ENCODE measurements at places on chromosomes 2 and 18.
A peak's percentile ranks its signal among the peaks of the same experiment; 100 is the strongest.

DNA sequence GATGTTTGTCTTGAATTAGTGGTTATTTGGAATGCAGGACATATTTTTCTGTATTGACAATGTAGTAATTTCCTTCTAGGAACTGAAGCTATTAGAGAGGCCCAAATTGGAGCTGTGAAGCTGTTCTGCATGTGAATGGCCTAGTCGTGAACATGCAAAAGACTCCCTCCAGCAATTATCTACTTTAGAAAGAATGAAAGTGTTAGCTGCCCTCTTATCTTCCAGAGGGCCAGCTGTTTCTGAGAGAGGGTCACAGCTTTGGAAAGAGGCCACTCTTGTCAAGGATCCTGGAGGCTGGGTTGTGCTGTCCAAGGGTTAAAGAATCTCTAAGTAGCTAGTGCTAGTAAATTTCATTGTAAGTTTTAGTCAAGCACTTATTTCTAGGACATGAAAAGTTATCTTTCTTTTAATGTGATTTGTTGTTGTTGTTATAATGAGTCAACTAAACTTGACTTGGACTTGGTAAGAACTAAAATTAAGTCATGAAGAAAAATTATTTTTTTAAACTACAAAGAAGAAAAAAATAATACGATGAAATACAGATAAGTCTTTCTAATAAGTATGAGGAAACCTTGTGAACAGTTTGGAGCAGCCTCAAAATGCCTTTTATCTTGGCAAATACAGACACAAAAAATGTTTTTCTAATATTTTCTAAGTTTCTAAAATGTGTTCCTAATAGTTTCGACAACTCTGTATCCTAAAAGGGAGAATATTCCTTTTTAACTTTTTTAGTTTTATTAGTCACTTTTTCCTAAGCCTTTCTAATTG, 36.8 kb downstream of the DPP4 start:
- no peak for DNase-seq

DNA sequence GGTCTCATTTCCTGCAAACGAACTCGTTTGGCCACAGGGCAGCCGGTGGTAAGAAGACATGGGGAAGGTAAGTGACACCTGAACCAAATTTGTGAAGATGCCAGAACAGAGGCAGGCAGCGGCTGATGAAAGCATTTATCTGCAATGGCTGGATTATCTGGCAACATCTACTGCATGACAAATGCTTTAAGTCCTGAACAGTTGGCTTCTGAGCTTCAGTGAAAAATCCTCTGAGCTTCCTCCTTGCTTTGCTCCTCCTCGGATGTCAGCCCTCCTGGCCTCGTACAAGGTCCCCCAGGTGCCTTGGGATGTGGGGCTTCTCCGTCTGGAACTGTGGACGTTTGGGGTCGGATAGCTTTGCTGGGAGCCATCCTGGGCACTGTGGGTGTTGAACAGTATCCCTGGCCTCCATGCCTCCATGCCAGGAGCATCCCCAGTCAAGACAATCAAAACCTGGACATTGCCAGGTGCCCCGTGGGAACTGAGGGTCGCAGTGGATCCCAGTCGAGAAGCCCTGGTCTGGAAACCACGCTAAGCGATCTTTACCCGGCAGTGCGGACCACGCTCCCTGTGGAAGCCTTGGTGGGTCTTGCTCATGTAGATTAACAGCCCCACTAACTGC, 49.3 kb downstream of the KCNG2 start:
- DNase-seq: no peak

GRCh38 chr2:68436270-68436669, 30.8 kb downstream of the FBXO48 start:
- DNase-seq: no peak

DNA sequence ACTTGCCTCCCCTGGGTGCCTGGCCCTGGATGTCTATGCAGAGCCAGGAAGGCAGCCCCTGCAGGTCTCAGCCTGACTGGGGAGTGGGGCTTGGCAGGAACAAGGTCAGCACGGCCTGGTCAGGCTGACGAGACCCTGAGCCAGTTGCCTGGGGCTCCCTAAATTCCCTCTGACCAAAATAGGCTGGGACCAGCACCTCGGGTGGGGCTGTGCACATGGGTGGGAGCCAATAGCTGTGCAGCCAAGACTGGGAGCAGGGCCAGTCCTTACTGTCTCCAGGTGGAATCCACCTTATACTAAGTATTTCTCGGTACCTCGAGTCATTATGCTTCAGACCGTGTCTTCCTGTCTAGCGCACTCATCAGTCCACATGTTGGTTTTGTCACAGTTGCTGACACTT, 11.4 kb upstream of the IL1R2 start:
- DNase-seq: no peak

DNA sequence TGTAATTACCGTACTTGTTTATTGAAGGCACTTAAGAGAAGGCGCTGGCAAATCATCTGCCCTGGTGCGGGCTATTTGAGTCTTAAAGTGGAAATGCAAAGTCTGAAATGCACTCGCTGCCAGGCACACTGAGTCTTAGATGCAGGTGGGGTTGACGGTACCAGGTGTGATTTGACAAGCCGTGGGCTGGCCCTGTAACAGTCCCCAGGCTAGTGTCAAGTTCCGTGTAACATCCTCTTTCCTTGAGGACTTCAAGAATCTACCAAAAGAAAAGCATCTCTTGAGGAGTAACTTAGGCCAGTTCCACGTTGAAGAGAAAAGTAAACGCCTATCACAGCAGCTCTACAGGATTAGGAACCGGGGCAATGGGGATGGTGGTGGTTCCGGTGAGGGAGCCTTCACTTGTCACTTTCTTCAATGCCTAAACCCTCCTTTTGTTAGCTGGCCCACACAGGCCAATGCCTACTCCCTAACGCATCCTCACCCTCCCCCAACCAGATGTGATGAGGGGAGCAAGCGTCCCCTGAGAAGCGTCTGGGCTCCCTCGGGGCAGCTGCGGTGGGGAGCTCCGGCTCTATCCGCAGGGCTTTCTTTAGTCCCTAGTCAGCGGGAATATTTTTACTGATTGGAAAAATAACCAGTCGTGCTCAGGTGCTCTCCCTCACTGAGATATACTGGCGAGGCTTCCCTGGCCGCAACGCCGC, 1.5 kb upstream of the UGP2 start:
- DNase-seq: no peak

DNA sequence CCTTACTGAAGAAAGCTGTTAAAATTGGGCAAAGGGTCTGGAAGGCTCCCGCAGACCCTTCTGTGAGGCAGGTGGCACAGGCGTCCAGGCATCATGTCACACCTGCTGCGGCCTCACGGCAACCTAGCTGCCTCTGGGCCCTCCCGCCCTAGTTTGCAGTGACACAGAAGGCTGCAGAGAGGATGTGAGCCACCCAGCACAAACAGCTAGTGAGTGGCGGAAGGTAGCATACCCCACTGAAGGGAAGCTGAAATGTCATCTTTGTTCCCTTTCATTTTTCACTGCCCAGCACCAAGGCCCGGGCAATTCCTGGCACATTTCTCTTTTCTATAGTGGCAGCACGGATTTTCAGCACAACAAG, 53.8 kb downstream of the TRAPPC12 start:
- no peak for DNase-seq

GRCh38 chr2:156466739-156467405, 30.7 kb downstream of the GPD2 start:
- DNase-seq: no peak

DNA sequence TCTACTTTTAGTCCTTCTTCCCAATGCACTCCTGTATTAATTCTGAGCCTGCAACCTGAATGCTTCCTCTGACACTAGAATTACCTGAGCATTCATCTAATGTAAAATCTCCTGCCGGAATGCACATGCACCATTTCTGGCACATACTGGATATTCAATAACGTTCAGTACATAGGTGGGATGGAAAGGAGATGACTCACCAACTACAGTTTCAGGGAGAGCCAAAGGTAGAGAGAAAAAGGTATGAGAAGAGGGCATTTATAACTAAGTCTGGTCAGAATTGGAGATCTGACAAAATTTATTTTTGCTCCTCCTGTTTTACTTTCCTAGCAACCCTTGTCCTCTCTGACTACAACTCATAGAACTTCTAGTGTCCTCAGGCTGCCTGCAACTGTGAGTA, 1954.1 kb upstream of the CELF4 start:
- DNase-seq: no peak

GRCh38 chr2:68330691-68331090, 10.9 kb upstream of the CNRIP1 start:
- DNase-seq: no peak

- no peak for DNase-seq
Measured at GRCh38 chr2:166932032-166932431, 43.8 kb downstream of the XIRP2 start.

GRCh38 chr2:235601960-235602704, 108.3 kb downstream of the AGAP1 start:
- no peak for DNase-seq

GRCh38 chr18:9700261-9700796, 7.8 kb upstream of the RAB31 start:
- no peak for DNase-seq

- DNase-seq: peak; percentile 50
Measured at GRCh38 chr2:38626326-38627035, 23.8 kb upstream of the HNRNPLL start.

GRCh38 chr2:227191367-227191766, 26.9 kb downstream of the COL4A3 start:
- DNase-seq: no peak

GRCh38 chr2:65955259-65955658, 479.7 kb upstream of the MEIS1 start:
- no peak for DNase-seq

DNA sequence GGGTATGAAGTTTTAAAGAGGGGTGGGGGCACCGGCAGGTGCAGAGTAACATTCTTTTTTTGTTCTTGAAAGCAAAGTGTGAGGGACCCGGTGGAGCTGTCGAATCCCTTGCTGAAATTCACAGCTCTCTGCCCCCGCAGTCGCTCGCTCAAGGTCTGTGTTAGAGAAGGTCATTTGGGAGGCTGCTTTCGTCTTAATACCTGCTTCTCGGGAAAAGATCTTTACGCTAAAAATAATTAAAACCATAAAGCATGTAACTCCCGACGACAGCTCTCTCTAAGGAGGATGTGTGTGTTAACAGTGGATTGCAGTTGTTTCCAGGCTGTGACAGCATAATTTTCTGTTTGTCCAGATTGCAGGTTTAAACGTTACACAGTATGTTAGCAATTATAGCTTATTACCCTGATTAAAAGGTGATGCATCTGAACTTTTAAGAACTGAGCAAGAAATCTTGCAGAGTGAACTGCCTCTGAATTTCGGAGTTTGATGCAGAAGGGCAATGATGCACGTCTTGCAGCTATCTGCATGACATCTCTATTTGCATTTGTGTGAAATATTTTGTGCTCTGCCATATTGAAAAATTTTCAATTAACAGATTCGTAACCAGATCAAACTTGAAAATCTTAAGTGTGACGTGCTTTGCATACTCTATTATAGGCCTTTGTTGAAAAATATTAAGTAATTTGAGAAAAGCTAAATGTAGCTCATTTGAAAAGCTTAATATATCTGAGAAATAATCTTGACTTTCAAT, 954 bp downstream of the RAPGEF4 start:
- DNase-seq: no peak

DNA sequence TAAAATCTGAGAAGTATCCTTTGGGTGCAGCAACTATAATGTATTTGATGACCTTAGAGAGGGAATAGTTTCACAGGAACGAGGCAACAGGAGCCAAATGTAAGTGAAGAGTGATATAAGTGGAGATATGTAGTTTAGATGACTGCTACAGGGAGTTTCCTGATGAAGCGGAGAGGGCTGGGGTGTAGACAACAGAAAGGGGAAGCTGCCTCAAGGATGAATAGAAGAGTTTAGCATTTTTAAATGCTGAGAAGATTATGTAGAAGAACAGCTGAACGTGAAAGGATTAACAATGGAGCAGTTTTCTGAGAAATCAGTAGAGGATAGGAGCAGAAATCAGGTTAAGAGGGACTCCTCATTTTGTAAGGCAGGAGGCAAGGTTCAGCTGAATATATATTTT, 133.3 kb downstream of the LCLAT1 start:
- DNase-seq: no peak

- DNase-seq: no peak
Measured at GRCh38 chr2:8544171-8544785, 137.6 kb upstream of the ID2 start.

DNA sequence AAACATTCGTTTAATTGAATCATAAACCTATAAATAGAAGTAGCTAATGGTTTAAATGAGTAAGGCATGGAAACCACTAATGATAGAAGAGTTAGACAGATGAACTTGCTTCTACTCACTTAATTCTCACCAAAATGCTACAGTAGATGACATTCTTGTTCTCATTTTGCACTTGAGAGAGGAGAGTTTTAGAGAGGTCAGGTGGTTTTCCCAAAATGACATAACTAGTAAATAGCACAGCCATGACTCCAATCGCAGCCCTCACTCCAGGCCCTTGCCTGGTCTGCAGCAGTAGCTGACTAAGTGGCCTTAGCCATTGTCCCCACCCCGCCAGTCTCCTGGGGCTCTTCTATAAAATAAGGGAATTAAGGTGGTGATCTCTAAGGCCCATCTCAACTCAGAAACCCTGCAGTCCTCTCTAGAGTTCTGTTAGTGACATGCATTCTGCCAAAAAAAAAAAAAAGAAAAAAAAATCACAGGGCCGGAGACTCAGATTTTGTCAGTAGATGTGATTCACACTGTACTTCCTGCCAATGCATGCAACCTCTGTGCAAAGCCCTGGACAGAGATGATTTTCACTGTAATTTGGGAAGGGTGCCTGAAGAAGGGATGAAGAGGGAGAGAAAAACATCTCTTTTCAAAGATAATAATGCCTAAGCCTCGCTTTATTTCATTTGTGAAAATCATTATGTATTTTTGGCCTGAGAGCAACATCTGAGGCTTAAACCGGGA, 221.8 kb downstream of the ANAPC1 start:
- no peak for DNase-seq

GRCh38 chr2:883260-883802, 67.3 kb upstream of the SNTG2 start:
- DNase-seq: no peak

DNA sequence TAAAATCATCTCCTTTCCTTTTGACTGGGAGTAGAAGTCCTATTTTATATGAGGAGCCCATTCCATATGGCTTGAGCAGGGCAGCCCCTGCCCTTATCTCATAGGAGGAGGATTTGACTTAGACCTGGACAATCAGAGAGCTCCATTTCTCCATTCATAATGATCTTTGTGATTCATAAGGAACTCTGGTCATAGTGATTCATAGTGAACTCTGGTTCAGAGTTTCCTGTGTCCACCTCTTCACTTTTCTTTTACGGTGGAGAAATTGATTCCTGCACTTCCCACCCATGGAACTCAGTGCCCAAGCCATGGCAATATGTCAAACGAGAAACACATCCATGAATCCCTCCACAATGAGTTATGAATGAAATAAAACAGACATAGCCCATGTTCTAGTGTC, 12.8 kb upstream of the MYO3B start:
- DNase-seq: no peak

DNA sequence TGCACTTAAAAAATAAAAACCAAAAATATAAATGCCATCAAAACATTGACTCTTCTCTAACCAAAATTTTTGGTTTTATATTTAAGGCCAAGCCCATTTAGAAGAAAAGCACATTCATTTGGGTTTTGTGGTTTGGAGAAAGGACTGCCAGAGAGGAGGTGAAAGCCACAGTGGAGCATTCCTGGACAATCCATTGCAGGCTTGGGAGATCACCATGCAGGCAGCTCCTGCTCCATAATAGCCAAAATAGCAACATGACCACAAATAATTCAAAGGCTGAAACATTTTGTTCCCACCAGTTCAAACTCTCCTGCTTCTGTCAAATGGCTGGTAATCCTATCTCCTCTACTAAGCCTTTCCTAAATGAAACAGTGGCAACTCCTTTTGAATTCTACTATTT, 73.5 kb downstream of the GALNT3 start:
- no peak for DNase-seq

GRCh38 chr2:105873281-105873680, 128.6 kb downstream of the NCK2 start:
- DNase-seq: no peak

Measured in naive thymus-derived CD4-positive, alpha-beta T cell (primary cell).